ENCODE measurements at places on chromosomes 12 and 14.

- DNase-seq: no peak
Observed at GRCh38 chr12:14279845-14280244, 85.6 kb upstream of the ATF7IP start.

DNA sequence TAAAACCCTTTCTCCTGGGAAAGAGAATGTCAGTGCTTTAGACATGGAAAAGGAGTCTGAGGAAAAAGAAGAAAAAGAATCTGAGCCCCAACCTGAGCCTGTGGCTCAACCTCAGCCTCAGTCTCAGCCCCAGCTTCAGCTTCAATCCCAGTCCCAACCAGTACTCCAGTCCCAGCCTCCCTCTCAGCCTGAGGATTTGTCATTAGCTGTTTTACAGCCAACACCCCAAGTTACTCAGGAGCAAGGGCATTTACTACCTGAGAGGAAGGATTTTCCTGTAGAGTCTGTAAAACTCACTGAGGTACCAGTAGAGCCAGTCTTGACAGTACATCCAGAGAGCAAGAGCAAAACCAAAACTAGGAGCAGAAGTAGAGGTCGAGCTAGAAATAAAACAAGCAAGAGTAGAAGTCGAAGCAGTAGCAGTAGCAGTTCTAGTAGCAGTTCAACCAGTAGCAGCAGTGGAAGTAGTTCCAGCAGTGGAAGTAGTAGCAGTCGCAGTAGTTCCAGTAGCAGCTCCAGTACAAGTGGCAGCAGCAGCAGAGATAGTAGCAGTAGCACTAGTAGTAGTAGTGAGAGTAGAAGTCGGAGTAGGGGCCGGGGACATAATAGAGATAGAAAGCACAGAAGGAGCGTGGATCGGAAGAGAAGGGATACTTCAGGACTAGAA, 6.1 kb downstream of the PNN start:
- no peak for DNase-seq

DNA sequence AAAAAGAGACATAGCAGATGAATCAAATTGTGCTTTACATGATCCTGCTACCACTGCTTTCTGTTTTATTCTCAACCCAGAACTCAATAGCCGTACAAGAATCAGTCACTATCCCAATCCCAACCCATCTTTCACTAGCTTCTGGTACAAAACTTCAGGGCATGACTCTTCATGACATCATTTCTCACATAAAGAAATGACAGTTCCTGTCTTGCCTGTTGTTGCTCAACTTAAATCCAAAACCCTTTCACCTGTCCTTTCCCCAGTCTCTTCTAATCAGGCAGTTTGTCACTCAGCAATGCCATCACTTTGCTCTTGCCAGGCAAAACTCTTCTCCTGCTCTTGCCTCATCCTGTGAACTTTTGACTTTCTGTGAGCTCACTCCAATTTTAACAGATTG, 962.8 kb downstream of the GALC start:
- DNase-seq: no peak

- DNase-seq: no peak
Observed at GRCh38 chr14:97485201-97485600, 688.0 kb downstream of the VRK1 start.

DNA sequence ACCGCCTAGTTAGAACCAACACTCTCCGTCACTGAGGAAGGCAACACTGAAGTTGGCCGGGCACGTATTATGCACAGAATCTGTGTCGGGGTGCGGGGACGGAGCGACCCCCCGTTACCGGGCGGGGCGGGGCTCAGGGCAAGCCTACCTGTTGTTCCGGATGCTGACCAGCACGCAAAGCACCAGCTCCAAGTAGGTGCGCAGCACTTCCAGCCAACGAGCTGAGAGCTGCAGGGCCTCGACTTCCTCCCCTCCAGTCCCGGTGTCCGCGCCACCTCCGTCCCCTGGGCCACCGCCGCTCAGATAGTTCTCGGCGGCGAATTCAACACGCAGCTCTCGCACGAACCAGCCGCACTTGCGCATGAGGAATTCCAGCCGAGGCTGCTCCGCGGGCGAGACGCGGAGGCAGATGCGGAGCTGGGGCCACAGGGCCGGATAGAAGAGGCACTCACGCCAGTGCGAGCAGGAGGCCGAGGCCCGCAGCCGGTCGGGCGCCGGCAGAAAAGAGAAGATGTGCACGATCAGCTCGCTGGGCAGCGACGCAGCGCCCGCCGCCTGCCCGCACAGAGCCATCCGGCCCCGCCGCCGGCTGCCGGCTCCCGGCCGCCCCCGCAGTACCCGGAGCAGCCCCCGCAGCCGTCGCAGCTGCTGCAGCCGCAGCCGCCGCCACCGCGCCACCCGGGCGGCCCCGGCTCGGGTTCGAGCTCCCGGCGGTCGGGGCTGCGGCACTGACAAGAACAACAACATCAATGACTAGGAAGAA, 636 bp downstream of the FBXO33 start:
- no peak for DNase-seq

DNA sequence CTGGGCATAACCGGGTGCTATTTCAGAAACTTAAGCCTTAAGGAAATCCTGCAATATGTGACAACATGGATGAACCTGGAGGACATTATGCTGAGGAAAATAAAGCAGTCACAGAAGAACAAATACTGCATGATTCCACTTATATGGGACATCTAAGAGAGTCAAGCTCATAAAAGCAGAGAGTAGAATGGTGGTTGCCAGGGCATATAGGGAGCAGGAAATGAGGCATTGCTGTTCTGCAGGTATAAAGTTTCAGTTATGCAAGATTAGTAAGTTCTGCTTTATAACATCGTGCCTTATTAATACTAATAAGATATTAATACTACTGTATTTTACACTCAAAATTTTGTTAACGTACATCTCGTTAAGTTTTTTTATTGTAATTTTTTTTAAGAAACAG, 124.2 kb upstream of the ATF1 start:
- DNase-seq: no peak

GRCh38 chr12:12726555-12727093, 9.5 kb downstream of the CDKN1B start:
- no peak for DNase-seq

DNA sequence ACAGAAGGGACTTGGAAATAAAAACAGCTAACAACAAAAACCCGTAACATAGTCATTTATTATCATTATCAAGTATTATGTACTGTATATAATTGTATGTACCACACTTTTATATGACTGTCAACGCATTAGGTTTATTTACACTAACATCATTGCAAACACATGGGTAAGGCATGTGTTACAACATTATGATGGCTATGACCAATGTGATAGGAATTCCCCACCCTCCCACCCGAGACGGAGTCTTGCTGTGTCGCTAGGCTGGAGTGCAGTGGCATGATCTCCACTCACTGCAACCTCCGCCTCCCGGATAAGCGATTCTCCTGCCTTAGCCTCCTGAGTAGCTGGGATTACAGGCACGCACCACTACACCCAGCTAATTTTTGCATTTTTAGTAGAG, 82.6 kb downstream of the ERC1 start:
- no peak for DNase-seq

DNA sequence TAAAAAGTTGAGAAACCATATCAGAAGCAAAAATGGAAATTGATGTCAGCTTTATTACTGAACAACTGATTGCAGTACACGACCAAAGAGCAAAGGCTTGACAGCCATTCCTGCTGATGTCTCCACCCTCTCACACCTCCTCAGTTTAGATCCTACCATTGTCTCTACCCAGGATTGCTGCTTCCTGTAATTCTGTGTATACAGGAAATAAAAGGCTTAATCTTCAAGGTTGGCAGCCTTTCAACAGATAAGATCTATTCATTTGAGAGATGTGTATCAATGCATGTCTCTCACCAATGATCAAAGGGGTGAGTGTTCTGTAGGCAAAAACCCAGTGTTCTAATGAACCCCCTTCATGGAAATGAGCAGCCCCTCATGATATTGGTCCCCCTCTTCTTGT, 27.0 kb downstream of the SLCO1C1 start:
- DNase-seq: no peak

DNA sequence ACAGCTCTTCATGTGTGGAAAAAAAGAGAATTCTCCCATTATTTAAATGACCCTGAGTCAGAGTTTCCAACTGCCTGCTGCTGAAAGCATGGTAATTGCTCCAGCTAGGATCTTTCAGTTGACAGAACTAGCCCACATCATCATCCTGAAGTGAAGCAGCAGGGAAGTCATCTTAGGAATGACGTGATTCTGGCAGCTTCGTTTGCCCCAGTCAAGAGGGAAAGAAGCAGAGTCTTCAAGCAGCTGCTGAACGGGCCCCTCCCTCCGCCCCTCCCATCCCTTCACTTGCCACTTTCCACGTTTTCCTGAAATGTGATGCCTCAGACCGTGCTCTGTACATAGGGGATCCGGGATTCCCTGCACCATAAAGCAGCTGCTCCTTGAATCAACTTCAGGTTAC, 455.0 kb upstream of the TMEM132C start:
- DNase-seq: no peak

- no peak for DNase-seq
Observed at GRCh38 chr12:132393245-132393795, 63.9 kb upstream of the GALNT9 start.

DNA sequence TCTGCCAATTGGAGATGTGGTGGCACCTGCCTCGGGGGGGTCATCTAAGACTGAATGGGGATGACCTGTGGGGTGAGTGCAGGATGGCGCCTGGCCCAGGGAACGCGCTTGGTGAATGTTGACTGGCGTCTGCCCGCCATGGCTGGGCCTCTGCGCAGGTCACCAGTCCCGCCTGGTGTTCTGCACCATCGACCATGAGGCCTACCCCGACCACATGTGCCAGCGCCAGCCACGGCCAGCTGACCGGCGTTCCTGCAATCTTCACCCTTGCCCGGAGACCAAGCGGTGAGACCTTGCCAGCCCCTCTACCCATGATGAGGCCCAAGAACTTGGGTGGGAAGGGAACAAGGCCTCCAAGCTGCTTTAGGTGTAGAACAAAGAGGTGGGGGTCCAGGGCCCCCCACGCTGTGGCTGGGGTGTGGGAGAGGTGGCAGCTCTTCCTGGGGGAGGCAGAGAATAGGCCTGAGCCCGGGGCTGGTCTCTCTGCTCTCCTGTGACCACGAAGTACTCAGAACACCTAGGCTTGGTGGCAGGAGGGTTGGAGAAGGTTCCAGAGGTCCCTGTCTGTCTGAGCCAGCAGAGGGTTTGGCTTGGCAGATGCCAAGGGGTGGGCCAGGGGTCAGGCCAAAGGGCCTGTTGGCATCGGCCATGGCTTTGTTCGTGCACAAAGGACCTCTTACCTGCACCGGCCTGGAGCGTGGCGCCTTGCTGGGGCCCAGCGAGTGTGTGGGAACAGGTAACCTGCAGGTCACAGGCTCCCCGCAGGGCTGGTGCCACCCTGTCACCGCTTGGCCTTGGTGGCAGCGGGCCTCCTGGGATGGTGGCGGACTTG, 15.4 kb downstream of the PAPLN start:
- DNase-seq: no peak

DNA sequence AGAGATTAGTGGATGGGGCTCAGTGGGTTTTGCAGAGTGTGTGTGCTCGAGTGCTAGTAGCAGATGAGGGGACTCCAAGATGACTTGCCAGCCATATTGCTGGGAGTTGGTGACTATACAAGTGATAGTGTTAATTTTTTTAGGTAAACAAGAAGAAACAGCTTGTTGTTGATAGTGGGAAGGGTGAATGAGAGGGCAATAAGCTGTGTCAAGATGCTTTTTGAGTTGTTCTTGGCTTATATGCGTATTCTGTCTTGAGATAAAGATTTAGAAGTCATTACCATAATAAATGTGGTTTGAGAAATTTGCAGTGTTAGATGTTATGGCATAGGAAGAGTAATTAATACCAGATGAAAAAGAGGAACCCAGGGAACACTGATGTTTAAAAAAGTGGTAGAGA, 75.3 kb downstream of the RCOR1 start:
- no peak for DNase-seq

- no peak for DNase-seq
Observed at GRCh38 chr12:122374707-122375106, 47.8 kb downstream of the CLIP1 start.

- no peak for DNase-seq
Observed at GRCh38 chr14:35001621-35002020, 18.8 kb downstream of the SRP54 start.

GRCh38 chr14:100391724-100392123, 68.6 kb downstream of the SLC25A47 start:
- DNase-seq: no peak

- DNase-seq: no peak
Observed at GRCh38 chr12:4241592-4241991, 32.0 kb upstream of the CCND2 start.

GRCh38 chr12:116339062-116339461, 61.6 kb upstream of the MED13L start:
- DNase-seq: no peak

- DNase-seq: no peak
Observed at GRCh38 chr12:124438437-124439056, 128.9 kb downstream of the NCOR2 start.

GRCh38 chr12:49345825-49346658, 646 bp upstream of the DNAJC22 start:
- no peak for DNase-seq

DNA sequence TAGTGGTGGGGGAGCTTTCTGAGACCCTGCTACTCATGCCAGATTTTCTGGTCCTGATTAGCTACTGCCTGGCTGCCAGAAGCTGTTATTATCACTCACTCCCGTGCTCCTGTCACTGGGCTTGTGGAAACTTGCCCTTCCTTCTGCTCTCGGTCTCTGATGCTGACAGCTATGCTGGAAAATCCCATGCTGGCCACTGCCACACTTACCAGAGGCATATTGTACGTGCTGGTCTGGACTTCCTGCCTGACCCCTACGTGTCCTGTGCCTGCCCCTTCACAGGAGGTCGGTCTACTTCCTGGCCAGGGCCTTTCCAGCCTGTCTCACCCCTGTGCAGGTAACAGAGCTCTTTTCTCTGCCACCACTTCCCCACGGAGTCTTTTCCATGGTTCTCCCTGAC, 149.4 kb upstream of the PLEKHG7 start:
- no peak for DNase-seq

DNA sequence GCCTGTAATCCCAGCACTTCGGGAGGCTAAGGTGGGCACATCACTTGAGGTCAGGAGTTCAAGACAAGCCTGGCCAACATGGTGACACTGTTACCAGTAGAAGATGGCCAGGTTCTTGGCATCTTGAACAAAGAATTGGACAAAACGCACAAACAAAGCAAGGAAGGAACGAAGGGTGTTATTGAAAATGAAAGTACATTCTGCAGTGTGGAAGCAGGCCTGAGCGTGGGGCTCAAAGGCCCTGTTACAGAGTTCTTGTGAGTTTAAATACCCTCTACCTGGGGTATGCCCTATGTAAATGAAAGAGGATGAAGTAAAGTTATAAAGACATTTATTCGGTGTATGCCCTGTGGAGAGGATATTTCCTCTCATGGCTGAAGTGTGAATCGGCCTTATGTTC, 20.8 kb upstream of the CDK17 start:
- no peak for DNase-seq

DNA sequence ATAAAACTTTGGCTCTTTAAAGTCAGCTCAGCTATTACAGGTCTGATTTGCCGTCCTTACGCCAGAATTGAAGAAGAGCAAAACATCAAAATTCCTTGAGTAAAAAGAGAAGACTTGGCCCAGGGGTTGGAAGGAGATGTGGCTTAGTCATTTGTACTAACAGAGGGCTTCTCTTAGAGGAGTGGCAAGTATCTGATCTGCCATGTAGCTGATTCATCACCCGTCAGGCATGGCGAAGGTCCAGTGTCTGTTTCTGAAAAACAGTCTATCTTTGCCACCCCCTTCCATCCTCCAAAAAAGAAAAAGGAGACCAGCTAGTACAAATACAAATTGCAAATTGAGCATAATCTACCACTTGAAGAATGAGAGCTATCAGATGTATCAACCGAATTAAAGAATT, 91.9 kb downstream of the RAD52 start:
- DNase-seq: no peak

GRCh38 chr12:48389409-48389808, 38.7 kb upstream of the ZNF641 start:
- DNase-seq: no peak

- DNase-seq: no peak
Observed at GRCh38 chr12:128938886-128939285, 85.6 kb downstream of the GLT1D1 start.

Data from iPS DF 6.9 (cell line).